ENCODE measurements at places on chromosomes 13 and 19.

- no peak for DNase-seq
Observed at GRCh38 chr13:68810660-68811059, 1297.0 kb upstream of the ATXN8OS start.

GRCh38 chr13:39603424-39603947 is 493 bp upstream of the LHFPL6 start:
- peak; percentile 19 for DNase-seq

DNA sequence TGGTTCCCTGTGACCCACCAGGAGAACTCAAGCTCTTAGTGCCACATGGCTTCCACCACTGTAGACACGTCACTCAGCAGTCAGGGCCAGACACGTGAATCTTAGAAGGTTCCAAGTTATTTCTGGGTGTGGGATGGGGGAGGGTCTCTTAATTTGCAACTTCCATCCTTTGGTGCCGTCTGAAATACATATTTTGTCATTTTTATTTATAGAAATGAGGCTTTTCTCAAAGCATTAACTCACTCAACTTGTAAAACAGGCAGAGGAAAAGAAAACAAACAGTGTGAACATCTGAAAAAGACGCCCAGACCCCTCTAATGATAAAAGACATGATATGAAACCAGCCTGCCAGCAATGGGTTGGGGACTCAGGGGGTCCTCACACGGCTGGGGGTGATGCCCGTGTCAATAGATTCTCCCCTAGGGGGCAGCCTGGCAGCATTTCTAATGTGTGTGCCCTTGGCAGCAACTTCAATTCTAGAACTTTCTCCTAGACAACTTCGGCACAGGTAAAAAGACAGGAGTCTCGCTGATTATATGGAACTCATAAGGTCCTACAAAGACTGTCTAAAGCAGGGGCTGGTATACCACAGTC is 15.4 kb downstream of the PIP5K1C start:
- DNase-seq = no peak

DNA sequence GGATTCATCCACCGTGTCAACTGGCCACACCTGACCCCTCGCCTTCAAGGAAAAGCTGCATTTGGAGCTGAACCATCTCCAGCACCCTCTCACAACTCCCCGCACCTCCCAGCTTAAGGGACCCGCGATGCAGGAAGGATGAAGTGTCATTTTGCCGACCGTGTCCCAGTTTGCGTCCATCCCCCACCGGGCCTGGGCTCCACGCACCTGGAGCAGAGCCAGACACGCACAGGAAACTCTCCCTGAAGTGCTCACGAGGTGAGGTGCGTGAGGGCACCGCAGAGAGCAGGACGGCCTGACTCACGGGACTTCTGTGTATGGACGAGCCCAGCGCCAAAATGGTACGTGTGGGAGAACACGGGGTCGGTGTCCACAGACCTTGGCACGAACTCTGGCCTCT is 7.2 kb downstream of the SHC2 start:
- no peak for DNase-seq

- peak; percentile 98 for DNase-seq
Observed at GRCh38 chr19:21568816-21569493, 63.6 kb downstream of the ZNF429 start.

DNA sequence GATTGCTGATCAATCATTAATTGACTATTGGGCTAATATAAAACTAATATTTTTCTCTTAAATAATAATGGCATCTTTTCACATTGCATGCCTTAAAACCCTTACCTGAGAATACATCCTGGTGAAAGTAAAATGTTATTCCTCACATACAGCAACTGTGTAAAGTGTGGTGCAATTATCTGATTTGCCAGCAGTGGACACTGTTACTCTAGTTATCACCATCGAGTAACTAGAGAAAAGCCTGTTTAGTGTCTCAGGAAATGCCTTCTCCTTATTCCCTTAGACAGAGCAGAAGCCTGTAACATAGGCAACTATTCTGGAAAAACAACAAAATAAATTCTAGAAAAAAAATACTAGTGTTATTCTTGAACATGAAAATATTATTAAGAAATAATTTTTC is 459.8 kb downstream of the FGF14 start:
- peak; percentile 86 for DNase-seq

DNA sequence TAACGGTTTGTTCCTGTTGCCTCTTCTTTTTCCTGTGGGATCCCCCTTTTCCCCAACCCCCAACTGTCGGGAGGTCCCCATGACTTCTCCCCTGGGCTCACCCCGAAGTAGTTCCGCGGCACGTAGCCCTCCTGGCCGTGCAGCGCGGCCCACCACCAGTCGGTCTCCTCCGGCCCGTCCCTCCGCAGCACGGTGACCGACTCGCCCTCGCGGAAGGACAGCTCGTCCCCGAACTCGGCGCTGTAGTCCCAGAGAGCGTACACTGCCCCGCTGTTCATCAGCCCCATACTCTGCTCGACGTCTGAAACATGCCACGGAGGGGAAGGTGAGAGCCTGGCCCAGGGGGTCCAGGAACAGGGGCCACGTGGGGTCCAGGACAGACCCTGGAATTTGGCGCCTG is 12.1 kb upstream of the ERCC2 start:
- DNase-seq = no peak

- no peak for DNase-seq
Observed at GRCh38 chr19:23440791-23441190, 45.5 kb upstream of the ZNF91 start.

DNA sequence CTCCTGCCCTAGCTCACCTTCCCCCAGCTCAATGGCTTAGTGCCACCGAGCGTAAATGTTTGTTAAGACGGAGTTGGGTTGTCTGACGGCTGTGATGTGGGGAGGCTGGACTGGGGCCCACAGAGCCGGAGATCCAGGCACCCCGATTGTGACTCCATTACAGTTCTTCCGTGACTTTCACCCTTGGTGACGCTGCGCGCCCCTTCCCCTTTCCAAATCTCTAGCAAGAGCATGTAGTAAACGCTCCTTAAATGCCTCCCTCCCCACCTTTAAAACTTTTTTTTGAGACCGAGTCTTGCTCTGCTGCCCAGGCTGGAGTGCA is 829 bp downstream of the REEP6 start:
- DNase-seq = no peak

DNA sequence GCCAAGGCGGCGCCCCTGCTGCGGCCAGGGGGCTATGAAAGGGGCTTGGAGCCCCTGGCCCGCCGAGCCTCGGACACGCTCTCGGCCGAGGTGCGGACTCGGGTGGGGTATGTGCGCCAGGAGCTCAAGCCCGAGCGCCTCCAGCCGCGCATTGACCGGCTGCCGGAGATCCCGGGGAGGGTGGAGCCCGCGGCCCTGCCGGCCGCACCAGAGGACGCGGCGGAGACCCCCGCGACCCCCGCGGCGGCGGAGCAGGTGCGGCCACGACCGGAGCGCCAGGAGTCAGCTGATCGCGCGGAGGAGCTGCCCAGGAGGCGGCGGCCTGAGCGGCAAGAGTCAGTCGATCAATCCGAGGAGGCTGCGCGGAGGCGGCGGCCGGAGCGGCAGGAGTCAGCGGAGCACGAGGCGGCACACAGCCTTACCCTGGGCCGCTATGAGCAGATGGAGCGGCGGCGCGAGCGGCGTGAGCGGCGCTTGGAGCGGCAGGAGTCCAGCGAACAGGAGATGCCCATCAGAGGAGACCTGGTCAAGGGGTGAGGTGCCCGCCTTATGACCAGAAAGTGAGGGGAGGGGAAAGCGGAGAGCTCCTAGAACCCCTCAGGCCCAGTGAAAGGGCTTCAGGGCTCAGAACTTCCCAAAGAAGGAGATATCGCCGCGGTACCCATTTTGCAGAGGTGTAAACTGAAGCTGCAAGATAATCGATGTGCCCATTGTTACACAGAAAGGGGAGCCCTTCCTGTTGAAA is 8.8 kb upstream of the SHKBP1 start:
- no peak for DNase-seq

- no peak for DNase-seq
Observed at GRCh38 chr19:51143486-51143885, 1.4 kb downstream of the SIGLEC7 start.

GRCh38 chr19:51783372-51783771 is 11.6 kb upstream of the FPR3 start:
- DNase-seq = no peak

GRCh38 chr13:25462301-25463125 is 90.7 kb downstream of the ATP8A2 start:
- DNase-seq = no peak

- DNase-seq = no peak
Observed at GRCh38 chr13:99119656-99120055, 81.0 kb upstream of the UBAC2 start.

GRCh38 chr19:12629215-12629614 is 18.5 kb downstream of the ZNF791 start:
- DNase-seq = no peak

DNA sequence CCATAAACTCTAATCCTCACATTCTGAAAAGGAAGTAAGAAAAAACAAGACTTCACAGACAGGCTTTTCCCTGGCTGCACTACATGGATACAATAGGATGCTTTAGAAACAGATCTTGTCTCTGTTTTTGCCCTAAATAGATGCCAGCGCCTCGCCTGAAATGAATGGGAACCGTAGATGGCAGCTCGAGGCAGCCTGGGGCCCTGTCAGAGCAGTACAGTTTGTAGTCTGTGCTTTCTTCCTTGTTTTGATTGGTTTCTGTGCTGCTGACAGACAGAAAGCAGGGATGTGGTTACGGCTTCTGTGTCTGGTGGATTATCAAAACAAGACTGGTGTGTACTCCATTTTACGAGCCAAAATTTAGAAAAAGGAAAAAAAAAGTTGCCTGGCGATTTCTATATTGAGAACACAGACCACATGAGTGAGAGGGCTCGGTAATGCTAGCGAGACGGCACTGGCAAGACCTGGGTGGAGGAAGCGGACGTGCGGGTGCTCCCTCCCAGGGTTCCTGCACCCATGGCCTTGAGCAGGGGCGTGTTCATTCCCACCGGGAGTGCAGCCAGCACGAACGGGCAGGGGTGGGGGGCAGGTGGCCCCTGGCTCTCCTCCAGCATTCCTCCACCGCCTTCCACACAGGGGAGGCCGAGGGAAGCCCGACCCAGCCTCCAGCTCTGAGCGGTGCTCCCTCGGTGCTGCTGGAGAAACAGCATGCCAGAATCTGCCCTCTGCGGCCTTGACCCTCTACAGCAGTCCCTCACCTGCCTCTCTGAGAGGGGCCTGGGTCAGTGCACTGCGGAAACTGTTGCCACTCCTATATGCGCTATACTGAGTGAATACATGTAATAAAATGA is 37.6 kb upstream of the C1QTNF9 start:
- no peak for DNase-seq

DNA sequence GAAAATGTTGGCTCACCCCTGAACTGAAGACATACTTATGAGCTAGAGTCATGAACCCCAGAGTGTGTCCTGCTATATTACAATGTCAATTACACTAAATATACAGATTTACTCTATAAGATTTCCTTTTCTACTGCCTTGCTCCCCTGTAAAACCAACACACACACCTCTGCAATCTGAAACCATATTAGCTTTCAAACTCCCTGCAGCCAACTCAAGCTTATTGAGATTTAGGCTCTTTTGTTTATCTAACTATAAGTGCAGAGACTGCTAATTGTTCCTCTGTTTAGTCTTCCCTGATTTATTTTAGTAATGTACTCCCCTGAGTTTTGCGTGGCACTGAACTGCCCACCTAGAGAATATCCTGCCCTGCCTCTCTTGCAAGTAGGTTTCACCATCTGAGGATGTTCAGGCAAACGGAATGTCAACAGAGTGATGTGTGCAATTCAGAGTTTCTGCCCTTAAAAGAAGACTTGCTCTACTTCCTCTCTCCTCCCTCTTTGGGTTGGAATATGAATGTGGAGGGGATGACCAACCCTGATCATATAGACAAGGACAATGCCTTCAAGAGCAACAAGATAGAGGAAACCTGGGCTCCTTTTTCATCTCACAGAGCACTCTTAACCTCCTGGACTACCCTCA is 22.3 kb downstream of the FAM216B start:
- DNase-seq = no peak

GRCh38 chr19:782878-783668 is 14.2 kb upstream of the PTBP1 start:
- DNase-seq = no peak

GRCh38 chr13:46211116-46211482 is 629 bp upstream of the LRRC63 start:
- DNase-seq = peak; percentile 1

DNA sequence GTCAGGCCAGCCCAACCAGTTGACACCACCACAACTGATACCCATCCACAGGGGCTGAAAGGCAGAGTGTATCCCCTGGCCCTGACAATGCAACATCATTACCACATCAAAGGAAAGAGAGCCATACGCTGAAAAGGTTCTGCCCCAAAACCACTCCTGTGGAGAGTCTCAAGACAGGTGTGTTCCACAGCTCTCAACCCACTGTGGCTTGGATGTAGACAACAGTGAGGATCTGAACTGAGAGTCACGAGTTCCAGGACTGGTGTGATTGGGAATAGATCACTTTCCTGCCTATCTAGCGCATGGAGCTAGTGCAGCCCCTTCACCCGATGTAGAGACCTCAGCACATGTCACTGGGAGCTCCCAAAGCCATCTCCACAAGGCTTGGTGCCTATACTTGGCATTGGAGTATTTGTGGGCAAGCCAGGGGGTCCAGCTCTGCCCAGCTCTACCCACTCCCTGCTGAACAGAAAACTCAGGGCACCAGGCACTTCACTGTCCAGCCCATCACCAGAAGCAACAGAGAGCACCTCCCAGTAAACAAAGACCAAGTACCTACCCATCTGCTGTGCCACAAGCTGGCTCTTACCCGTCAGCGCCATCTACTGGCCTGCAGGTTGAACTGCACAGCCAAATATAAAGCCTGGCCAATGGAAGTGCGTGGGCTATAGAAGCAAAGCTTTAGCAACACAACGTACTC is 579.5 kb downstream of the UQCRFS1 start:
- DNase-seq = no peak

GRCh38 chr13:20984879-20985278 is 76.5 kb downstream of the LATS2 start:
- DNase-seq = no peak
